DMS 273 treated with DMSO at 0.1 percent for 48 hours (cell line): ENCODE measurements at places on chromosomes 6 and 20.

DNA sequence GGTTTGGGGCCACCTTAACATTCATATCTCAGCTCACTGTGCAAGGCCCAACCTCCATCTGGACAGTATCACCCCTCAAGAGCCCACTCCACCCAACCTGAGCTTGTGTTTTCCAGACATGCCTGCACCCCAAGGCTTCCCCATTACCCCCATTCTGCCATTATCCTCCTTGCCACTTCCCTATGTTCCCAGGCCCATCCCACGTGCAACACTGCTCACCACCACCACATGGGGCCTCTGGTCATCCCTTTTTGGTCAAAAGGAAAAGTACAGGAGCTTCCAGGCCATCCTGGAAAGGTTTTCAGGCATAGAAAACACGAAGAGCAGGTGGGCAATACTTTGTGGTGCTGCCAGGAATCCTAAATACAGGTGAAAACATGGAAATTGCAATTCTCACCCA, 140.3 kb downstream of the SYNDIG1 start:
- DNase-seq: no peak

- DNase-seq: no peak
Observed at GRCh38 chr6:55449225-55449624, 122.0 kb downstream of the GFRAL start.

- DNase-seq: no peak
Observed at GRCh38 chr6:55064711-55065420, 109.4 kb upstream of the HCRTR2 start.

GRCh38 chr6:109343518-109343917, 38.7 kb downstream of the CD164 start:
- no peak for DNase-seq

DNA sequence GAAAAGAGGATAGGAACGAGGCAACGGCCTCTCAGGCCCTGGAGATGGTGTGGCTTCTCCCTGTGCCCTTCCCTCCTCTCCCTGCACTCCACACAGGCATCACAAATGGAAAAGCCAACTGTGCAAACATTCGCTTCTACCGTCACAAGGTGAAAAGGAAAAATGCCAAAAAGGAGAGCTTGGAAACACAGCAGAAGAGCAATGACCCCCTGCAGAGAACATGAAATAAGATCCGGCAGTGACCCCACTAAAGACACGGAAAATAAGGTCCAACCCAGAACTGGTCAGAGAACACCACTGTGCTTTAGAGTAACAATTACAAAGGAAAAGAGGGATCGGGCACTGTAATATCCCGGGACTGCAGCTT, 63.0 kb downstream of the SLC22A23 start:
- DNase-seq: no peak

DNA sequence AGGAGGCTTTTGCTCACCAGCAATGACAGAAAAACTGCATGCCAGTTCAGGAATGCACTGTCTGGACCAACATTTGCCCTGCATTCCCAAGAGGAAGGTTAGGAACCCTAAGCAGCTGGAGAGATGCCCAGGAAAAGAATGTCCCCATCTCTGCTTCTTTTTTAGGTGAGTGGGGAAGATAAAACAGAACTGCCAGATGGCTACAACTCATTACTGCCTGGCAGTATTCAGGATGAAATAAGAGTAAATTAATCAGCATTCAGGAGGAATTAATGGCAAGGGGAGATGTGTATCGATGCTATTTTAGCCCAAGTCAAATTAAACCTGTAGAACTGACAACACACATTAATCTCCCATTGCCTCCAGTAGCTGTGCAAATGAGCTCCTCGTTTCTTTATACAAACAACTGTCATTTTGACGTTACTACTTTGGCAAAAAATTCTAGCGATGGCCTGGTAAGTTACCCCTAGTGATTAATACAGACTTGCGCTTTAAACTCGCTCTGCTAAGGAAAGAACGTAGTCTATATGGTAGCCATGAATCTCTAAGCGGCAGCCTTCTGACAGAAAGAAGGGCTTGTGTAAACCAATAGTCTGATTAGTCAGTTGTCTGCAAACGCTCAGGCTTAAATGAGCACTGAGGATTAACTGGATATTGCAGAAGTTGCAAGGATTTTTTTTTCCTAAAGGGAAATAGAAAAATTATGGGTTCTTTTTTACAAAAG, 16.7 kb upstream of the SMLR1 start:
- peak; percentile 25 for DNase-seq

- DNase-seq: peak; percentile 89
Observed at GRCh38 chr20:19735446-19735845, 22.6 kb upstream of the RIN2 start.

GRCh38 chr20:53692465-53693067, 98.9 kb upstream of the ZNF217 start:
- no peak for DNase-seq

DNA sequence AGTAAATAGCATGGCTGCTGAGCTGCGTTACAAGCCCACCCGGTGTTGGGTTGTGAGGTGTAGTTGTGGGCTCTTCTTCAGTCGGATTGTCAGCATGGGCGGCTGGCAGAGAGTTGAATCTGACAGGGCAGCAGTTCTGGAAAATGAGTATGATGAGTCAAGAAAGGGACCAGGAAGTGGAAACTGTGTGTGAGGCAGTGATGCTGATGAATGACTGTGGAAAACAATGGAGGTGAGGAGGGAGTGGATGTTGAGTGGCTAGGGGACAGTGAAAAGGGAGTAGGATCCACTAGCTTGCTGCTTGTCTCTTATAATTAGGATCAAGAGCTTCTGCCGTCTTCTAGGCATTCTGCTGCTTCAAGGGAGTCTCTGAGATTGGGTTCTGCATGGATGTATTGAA, 154.3 kb downstream of the ESR1 start:
- DNase-seq: no peak

- DNase-seq: no peak
Observed at GRCh38 chr6:20845592-20845991, 311.3 kb downstream of the CDKAL1 start.

GRCh38 chr20:37291724-37292126, 2.3 kb downstream of the MANBAL start:
- DNase-seq: no peak

- DNase-seq: no peak
Observed at GRCh38 chr6:31115941-31116560, 1.5 kb downstream of the PSORS1C1 start.

- DNase-seq: no peak
Observed at GRCh38 chr6:4582506-4583417, 193.4 kb upstream of the CDYL start.

- DNase-seq: no peak
Observed at GRCh38 chr6:157800420-157801237, 22.4 kb upstream of the SNX9 start.

GRCh38 chr20:45970646-45971424, 1.2 kb downstream of the ZNF335 start:
- no peak for DNase-seq

- DNase-seq: no peak
Observed at GRCh38 chr6:100305209-100305869, 159.4 kb downstream of the SIM1 start.

DNA sequence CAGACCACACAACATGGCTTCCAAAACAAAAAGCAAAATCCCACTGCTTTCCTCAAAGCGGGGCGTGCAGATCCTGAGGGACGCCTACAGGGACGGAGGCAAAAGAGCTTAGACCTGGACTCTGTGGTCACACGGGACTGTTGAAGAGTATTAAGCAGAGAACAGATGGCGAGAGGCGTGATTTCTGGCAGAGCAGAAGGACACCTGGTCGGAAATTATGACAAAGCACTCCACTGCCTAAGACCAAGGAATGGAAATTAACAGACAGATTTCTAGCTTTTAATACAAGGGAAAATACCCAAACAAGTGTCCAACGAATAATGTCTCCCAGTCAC, 15.4 kb downstream of the CST7 start:
- peak; percentile 93 for DNase-seq
